ENCODE measurements at places on chromosomes 16 and 17.

GRCh38 chr16:67844497-67844896 lies 2.2 kb upstream of the NUTF2 start:
- DNase-seq, result no peak

GRCh38 chr17:55062921-55063320 lies 94.4 kb downstream of the STXBP4 start:
- DNase-seq, result no peak

GRCh38 chr17:37551788-37552187 lies 57.4 kb downstream of the SYNRG start:
- no peak for DNase-seq

- DNase-seq, result no peak
Measured at GRCh38 chr16:50102051-50102746, 36.4 kb downstream of the HEATR3 start.

DNA sequence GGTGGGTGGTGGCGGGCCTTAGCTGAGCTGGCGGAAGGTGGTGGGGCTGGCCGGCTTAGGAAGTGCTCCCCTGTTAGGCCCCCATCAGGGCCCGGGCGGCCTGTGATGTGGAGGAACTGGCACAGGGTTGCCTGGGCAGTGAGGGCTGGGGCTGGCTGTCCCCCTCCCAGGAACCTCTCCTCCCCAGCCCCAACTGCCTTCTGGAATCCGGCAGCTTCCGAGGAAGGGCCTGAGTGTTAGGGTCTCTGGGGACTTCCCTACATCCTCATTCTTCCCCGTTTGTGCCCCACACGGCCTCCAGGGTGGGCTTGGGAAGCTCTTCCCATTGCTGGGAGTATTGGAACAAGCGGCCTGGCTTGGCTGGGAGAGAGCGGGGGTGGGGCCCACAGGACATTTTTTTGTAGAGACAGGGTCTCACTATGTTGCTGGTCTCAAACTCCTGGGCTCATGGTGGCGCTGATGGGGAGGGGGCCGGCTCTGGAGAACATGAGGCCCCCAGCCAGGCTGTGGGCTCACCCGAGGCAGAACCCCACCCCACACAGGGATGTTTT lies 89.9 kb upstream of the CIBAR2 start:
- no peak for DNase-seq

DNA sequence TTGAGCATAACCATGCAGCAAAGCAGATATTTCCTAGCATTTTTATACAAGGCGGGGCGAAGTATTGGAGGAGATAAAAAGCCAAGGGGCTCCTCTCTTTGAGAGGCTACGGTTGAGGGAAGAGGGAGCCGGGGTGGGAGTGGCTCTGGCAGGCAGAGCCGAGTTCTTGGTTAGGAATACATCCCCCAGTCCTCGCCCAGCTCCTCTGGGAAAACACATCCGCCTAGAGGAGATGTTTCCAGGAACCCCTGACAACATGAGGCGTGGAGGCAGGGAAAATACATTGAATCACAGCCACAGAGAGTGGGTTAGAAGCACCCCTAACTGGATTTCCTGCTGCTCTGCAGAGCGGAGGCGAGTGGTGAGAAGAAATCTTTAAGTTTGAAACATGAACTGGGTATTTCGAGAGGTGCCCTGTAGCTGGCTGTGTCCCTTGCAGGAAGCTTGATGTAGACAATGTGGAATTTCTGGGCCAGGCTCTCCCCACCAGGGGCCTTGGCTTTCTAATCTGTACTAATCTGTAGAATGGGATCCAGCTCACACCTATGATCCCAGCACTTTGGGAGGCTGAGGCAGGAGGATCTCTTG lies 27.3 kb downstream of the TTYH2 start:
- DNase-seq, result no peak

GRCh38 chr16:70775399-70775798 lies 25.6 kb downstream of the VAC14 start:
- no peak for DNase-seq
